HFF-Myc (cell line): ENCODE measurements at places on chromosomes 12 and 14.
A peak's percentile ranks its signal among the peaks of the same experiment; 100 is the strongest.

GRCh38 chr14:64704743-64705380 is 638 bp downstream of the PLEKHG3 start:
- DNase-seq = no peak

GRCh38 chr12:75491169-75491568 is 10.6 kb downstream of the GLIPR1 start:
- no peak for DNase-seq

- DNase-seq = no peak
These were observed 29.9 kb downstream of the GABARAPL1 start for GRCh38 chr12:10242539-10242938.

DNA sequence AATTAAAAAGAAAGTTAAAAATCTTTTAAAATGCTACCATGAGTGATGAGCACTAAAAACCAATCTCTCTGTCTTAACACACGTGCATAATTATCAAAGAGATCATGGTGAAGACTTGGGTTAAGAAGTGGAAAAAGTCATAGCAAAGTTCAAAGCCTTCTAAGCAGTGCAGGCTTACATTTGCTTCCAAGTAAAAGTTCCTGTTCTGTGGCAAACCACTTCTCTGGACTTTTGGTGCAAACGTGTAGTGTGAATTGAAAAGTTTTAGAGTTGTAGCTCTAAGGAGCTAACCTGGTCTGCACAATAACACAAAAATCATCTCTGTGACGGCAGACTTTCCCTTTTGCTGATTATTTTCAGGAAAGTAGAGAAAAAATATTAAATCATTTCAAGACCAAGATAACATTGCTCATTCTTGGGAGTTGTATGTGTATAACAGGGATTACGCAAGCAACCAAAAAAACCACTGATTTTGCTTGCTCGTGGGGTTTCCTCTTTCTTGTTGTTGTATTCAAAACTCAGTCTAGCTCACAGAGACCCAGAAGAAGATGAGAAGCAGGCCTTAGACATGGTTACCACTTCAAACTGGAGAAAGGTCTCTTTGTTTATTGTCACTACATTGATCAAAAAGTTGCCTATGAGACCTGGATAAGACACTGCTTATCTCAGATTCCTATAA is 2.3 kb upstream of the GLIPR1 start:
- DNase-seq = no peak

- no peak for DNase-seq
These were observed 24.8 kb downstream of the JKAMP start for GRCh38 chr14:59509101-59509500.

DNA sequence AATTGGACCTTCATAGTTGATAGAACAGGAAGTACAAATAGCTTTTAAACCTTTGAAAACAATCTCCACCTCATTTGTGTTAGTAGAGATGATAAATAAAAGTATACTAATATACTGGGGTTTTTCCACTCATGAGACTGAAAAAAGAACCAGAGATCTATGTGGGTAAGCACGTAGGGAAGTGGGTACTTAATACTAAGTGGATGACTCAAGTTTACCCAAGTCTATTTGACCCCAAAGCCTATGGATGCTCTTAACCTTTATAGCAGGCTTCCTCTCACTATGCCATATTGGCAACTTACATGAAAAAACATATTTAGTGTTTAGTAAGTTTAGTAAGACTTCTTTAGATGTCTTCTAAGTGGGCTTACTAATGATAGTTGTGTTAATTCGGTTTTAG is 49.2 kb upstream of the CHPT1 start:
- DNase-seq = no peak

DNA sequence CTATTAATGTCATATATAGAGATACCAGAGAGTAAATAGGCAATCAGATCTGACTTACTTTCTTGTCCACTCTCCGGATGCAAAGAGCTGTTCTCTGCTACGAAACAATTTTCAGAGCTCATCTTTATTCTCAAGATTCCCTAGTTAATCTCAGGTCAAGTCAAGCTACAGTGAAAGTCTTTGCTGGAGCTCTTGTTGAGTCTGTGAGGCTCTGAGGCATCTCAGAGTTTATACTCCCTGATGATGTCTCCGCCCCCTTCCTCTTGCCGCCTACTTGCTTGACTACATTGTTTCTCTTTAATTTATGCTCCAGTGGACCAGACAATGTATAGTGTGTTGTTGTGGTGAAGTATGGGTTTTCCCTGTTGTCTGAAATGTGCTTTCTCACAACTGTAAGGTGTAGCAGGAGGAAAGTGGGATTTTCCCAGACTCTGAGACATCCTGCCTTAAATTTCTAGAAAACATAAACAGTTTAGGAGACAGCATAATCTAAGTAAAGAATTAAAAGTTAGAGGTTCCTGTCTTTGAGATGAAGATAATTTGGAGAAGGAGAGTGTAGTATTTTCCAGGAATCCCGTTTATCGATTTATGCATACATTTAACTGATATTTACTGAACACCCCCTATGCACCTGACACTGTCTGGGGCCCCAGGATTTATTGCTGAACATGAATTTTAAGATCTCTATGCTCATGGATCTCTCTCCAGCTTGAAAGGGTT is at the start of gene CD69:
TSS of gene CD69 (minus strand) at position 203 of the 720 bp plus-strand sequence. CDS start at position 122, 81 bp downstream.
- no peak for DNase-seq

GRCh38 chr14:27090716-27091115 is 492.9 kb upstream of the NOVA1 start:
- no peak for DNase-seq

GRCh38 chr14:97777622-97778355 is 980.6 kb downstream of the VRK1 start:
- no peak for DNase-seq

GRCh38 chr14:101202627-101203404 is 299.3 kb upstream of the RTL1 start:
- no peak for DNase-seq

DNA sequence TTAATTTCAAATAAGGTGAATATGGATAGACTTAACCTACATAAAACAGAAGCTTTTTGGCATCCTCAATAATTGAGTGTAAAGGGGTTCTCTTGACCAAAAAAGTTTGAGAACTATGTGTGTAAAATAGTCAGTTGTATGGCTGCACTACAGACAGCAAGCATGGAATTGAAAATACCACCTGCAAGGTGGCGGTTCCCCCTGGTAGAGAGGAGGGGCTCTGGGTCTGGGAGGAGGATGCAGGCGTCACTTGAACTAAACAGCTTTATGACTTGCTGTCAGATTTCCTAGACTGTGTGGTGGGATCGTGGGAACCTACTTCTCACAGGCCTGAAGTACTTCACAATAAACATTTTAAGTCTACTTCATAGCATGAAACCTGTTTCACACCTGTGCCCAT is 6.3 kb downstream of the EVL start:
- no peak for DNase-seq

DNA sequence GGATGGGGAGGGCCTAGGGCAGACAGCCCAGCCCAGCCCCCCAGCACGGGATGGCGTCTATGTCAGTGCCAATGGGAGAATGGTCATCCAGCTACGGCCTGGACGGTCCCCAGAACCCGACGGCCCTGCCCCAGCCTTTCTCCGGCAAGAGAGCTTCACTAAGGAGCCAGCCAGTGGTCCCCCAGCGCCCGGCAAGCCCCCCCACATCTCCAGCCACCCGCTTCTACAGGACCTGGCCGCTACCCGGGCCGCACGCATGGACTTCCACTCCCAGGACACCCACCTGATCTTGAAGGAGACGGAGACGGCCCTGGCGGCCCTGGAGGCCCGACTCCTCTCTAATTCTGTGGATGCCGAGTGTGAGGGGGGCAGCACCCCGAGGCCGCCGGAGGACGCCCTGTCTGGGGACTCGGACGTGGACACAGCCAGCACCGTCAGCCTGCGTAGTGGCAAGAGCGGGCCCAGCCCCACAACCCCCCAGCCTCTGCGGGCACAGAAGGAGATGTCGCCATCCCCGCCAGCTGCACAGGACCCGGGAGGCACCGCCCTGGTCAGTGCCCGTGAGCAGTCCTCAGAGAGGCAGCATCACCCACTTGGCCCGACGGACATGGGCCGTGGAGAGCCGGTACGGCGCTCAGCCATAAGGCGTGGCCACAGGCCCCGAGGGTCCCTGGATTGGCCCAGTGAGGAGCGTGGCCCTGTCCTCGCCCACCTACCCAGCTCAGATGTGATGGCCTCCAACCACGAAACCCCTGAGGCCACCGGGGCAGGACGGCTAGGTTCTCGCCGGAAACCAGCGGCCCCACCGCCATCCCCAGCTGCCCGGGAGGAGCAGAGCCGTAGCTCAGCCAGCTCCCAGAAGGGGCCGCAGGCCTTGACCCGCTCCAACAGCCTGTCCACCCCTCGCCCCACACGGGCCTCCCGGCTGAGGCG is 21.9 kb downstream of the CEP170B start:
- DNase-seq = no peak

GRCh38 chr14:80954687-80955299 is 628 bp upstream of the TSHR start:
- DNase-seq = peak; percentile 31

DNA sequence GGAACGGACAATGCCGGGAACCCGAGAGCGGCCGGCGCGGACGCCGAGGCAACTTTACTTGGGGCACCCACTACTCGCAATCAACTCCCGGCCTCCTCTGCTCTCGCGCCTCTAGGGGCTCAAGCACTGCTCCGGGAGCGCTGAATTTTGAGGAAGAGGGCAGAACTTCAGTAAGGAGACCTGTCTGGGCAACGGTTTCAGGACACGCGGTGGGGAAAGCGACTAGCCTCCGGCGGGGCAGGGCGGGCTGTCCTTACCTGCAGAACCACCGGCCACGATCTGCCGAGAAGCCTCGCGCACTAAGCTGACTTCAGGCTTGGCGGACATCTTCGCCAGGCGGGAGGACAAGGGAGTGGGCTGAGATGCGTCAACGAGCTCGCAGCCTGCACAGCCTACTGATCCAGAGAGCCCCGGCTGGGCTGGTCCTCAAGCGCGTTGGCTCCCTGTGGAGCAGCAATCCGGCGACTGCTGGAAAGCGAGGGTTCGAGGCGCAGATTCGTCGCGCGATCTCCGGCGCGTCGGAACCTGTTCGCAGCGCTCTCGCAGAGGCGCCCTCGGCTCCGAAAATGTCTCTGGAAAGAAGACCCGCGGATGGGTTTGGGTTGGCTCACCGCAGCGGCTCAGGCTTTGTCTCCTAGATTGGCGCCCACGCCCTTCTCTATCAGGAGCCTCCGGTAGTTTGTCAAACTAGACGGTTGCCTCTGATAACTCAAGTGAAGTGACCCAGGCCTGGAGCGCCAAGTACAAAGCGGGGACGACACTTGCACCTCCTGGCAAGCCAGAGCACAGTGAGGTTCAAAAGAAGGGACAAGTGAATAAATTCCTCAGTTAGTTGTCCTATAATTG is at the start of gene SLC25A21:
TSS of gene SLC25A21 (minus strand) at position 583 of the 846 bp plus-strand sequence.
- DNase-seq = peak; percentile 44

GRCh38 chr12:123958876-123959275 is 13.8 kb downstream of the CCDC92 start:
- no peak for DNase-seq
